Stimulated activated CD4-positive, alpha-beta T cell treated with anti-CD3 and anti-CD28 coated beads, Interleukin-12 subunit alpha, Interleukin-12 subunit beta, amount 100 ng/mL, for 4 hours (primary cell): ENCODE measurements at places on chromosomes 5 and 9.

GRCh38 chr5:142587354-142587965 is 98.4 kb downstream of the FGF1 start:
- no peak for DNase-seq

- DNase-seq: no peak
Observed at GRCh38 chr9:94973451-94973941, 247.0 kb downstream of the AOPEP start.

DNA sequence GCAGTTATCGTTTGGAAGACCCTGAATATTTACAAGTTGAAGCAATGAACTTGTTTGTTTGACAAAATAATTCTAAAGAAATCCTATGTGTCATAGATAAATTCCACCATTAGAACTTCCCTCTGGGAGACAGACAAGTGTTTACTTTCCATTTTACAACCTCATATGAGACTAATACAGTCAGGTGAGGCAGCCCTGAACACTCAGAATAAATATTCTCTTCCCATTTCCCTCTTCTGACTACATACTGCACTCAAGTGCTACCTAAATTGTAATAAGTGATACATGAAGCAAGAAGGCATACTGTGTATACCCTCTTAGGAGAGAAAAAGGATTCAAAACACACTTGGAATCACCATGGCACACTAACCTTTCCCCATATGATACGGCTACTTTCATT is 6.8 kb downstream of the RASEF start:
- DNase-seq: no peak

- DNase-seq: no peak
Observed at GRCh38 chr5:94776167-94776566, 157.7 kb downstream of the SLF1 start.

- DNase-seq: no peak
Observed at GRCh38 chr9:125190361-125190801, 778 bp upstream of the PPP6C start.

- no peak for DNase-seq
Observed at GRCh38 chr9:15735083-15735857, 182.4 kb downstream of the CCDC171 start.

DNA sequence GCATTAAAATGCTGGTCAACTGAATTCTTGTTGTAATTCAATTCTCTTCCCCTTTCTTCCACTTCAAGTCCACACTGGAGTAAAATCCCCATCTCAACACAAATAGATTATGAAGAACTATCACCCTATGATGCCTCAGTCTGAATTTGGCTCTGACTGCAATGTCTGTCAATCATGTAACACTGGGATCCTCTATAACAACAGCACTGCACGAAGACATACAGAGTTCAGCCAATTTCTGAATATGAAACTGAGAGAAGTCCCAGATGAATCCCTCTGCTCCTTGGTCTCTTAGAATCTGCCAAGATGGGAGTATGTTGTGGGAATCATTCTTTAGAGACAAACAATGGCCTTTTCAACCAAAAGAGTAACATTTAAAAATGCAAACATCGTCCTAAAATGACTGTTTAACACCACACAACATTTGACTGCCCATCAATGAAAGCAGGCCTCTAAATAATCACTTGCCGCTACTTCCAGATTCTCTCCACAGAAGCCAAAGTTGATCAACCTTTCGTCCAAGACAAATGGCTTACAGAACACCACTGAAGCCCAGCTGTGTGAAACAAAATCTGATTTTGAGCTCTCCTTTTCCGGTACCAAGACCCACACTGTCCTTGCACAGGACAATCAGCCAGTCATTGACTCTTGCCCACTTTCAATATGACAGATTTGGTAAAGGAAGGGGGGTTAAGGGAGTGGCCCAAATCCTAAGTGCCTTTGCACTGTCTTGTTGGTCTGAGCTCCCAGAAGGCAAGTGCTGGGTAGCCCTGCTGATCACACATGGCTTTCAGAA is 258.0 kb downstream of the EBF1 start:
- no peak for DNase-seq

DNA sequence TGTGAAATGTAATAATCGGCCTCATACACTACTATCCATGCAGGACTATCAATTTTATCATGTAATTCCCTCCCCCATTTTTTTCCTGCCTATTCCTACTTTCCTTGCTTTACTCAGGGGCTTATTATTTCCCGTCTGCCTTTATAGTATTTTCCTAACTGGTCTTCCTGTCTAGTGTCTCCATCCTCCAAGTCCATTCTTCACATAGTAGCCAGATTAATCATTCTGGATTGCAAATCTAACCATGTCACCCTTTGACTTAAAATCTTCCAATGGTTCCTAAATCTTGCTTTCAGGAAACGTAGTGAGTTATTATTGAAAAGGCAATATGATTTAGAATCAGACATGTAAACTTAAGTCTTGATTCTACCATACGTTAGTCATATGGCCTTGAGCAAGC is 307.4 kb upstream of the HAPLN1 start:
- no peak for DNase-seq

DNA sequence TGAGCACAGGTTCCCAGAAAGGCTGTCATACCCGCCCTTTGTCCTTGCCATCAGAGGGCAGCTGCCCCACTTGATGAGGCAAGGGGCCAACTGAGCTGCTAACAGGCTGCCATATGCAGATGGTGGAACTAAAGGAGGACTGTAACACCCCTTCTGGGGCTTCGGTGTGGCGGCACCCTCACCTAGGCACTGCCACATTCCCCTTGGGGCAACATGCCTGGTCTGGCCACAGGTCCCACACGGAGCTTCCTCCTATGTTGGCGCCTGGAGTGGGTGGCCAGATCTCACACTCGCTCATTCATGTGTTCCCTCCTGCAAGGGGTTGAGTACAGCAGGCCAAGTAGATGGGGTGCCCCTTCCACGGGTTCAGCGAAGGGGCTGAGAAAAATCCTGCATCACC is 777.4 kb upstream of the CHD1 start:
- DNase-seq: no peak

- no peak for DNase-seq
Observed at GRCh38 chr9:116605060-116605459, 82.0 kb upstream of the TRIM32 start.

- DNase-seq: no peak
Observed at GRCh38 chr9:88736136-88736637, 201.2 kb downstream of the NXNL2 start.

GRCh38 chr5:27048510-27048909 is 10.1 kb upstream of the CDH9 start:
- DNase-seq: no peak

DNA sequence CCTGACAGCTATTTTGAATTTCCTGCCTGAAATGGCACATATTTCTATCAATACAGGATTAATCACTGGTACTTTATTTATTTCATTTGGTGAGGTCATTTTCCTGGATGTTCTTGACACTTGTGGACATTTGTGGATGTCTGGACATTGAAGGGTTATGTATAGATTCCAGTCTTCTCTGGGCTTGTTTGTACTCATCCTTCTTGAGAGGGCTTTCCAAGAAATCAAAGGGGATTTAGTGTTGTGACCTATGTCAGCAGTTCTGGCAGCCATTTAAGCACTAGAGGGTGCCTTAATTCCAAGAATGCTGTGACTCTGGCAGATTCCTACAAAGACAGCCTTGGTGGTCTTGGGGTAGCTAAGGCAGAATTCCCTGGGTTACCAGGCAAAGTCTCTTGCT is 259.7 kb downstream of the CSNK1G3 start:
- no peak for DNase-seq

GRCh38 chr9:35000535-35001284 is 11.2 kb downstream of the DNAJB5 start:
- no peak for DNase-seq

DNA sequence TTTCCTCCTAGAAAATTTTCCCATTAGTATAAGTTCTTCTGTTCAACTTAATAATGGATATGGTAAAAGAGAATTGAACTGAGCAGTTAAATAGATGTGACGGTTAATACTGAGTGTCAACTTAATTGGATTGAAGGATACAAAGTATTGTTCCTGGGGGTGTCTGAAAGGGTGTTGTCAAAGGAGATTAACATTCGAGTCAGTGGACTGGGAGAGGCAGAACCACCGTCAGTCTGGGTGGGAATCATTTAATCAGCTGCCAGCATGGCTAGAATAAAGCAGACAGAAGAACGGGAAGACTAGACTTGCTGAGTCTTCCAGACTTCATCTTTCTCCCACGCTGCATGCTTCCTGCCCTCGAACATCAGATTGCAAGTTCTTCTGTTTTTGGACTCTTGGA is 689.6 kb upstream of the CDH10 start:
- DNase-seq: no peak

- DNase-seq: no peak
Observed at GRCh38 chr9:18294229-18294628, 179.7 kb upstream of the ADAMTSL1 start.

GRCh38 chr5:179869101-179869500 is 10.5 kb upstream of the MRNIP start:
- DNase-seq: no peak

DNA sequence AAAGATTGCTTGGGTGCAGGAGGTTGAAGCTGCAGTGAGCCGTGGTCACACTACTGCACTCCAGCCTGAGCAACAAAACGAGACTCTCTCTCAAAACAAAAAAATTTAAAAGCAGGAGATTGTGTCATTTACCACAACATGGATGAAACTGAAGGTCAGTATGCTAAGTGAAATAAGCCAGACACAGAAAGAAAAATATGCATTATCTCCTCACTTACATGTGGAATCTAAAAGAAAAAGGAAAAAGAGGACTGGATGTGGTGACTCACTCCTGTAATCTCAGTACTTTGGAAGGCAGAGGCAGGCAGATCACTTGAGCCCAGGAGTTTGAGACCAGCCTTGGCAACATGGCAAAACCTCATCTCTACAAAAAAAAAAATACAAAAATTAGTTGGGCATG is 146.8 kb upstream of the DAPK1 start:
- no peak for DNase-seq
